Liver (tissue), 10 donors: ENCODE measurements at places on chromosomes 5 and 9. TPM values are rescaled to one million over a fixed set of nuclear protein-coding genes. Genes with fewer than 3 reads are reported as not detected.

The IFNA2 gene
- polyA plus RNA-seq = not detected

The PCDHGA3 gene
- 0.32 TPM for polyA plus RNA-seq

The NANS gene
- polyA plus RNA-seq = 52.2 TPM

The HMGXB3 gene
- 9.4 TPM for polyA plus RNA-seq

The NRG2 gene
- 0.07 TPM for polyA plus RNA-seq
